ENCODE measurements at places on chromosomes 7 and 10. TPM values are rescaled to one million over a fixed set of nuclear protein-coding genes. Genes with fewer than 3 reads are reported as not detected.

Gene CAMK1D
- 3.6 TPM for polyA plus RNA-seq

Gene NPSR1
- 0.38 TPM for polyA plus RNA-seq

Gene CPEB3
- 3.7 TPM for polyA plus RNA-seq

Gene GDF2
- not detected for polyA plus RNA-seq

Gene UTF1
- polyA plus RNA-seq = not detected

Gene OPN4
- polyA plus RNA-seq = 1.9 TPM

Gene NPTX2
- polyA plus RNA-seq = 7.4 TPM

Gene DHTKD1
- polyA plus RNA-seq = 10.0 TPM

Gene PRKG1
- polyA plus RNA-seq = 38.2 TPM

Gene TMEM196
- polyA plus RNA-seq = not detected

Gene SVIL
- 223 TPM for polyA plus RNA-seq

Gene CCDC172
- not detected for polyA plus RNA-seq

Gene GTF2IRD2
- polyA plus RNA-seq = 13.7 TPM

Gene SLC35B4
- polyA plus RNA-seq = 9.1 TPM

Gene WNT8B
- 0.10 TPM for polyA plus RNA-seq

Gene ST8SIA6
- 1.3 TPM for polyA plus RNA-seq

Gene SLC26A3
- not detected for polyA plus RNA-seq

Gene PALD1
- 15.2 TPM for polyA plus RNA-seq

Gene SFTPA2
- 0.15 TPM for polyA plus RNA-seq

Gene MAP3K8
- polyA plus RNA-seq = 2.4 TPM

Gene FRMD4A
- polyA plus RNA-seq = 36.3 TPM

Gene RAMP3
- polyA plus RNA-seq = 3.4 TPM

Gene ANKRD1
- 143 TPM for polyA plus RNA-seq

Gene MMD2
- not detected for polyA plus RNA-seq

Gene TMEM213
- 0.09 TPM for polyA plus RNA-seq

Gene EN2
- polyA plus RNA-seq = 0.71 TPM

Gene MUC12
- polyA plus RNA-seq = 0.48 TPM

Gene OR6V1
- not detected for polyA plus RNA-seq

Gene ZNF467
- polyA plus RNA-seq = 7.4 TPM

Gene SEC61G
- polyA plus RNA-seq = 114 TPM

Gene SLC13A1
- not detected for polyA plus RNA-seq

Gene TFEC
- 1.2 TPM for polyA plus RNA-seq

Gene SPDYE2B
- 2.7 TPM for polyA plus RNA-seq

Gene HTR5A
- polyA plus RNA-seq = not detected

Gene IFIT2
- 5.5 TPM for polyA plus RNA-seq

Gene MALSU1
- 72.5 TPM for polyA plus RNA-seq

Gene TEX47
- polyA plus RNA-seq = not detected

Gene TAC1
- polyA plus RNA-seq = 1.1 TPM

Gene VIPR2
- 9.4 TPM for polyA plus RNA-seq

Gene LIPF
- not detected for polyA plus RNA-seq

Gene LIPK
- polyA plus RNA-seq = not detected

Gene NRAP
- 31.5 TPM for polyA plus RNA-seq

Gene MMRN2
- 18.5 TPM for polyA plus RNA-seq

Gene PRKCQ
- 16.3 TPM for polyA plus RNA-seq

Gene TAS2R5
- polyA plus RNA-seq = 2.4 TPM

Gene CD36
- polyA plus RNA-seq = 333 TPM

Gene TDRD1
- 0.13 TPM for polyA plus RNA-seq

Gene CTAGE6
- 0.30 TPM for polyA plus RNA-seq

Gene GPR15LG
- not detected for polyA plus RNA-seq

Data from forelimb muscle (tissue), 1 donor.